ENCODE measurements at places on chromosomes 3 and 15.

DNA sequence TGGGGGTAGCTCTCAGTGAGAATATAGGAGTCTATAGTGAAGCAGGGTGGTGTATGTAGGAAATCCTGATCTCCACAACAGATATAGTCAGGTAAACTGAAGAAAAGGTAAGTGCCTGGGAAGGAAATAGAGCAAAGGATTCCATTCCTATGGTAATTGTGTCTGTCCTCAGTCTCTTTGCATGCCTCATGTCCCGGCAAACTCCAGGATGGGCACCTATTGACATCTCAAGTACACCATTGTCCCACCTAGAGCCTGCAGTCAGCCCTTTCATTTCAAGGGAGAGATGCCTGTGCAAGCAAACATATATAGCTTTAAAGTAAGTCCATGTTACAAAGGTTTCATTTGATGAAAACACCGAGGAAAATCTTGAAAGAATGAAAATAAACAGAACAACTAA lies 257.7 kb upstream of the AZI2 start:
- DNase-seq: no peak

GRCh38 chr3:36729204-36730056 lies 34.9 kb downstream of the DCLK3 start:
- no peak for DNase-seq

DNA sequence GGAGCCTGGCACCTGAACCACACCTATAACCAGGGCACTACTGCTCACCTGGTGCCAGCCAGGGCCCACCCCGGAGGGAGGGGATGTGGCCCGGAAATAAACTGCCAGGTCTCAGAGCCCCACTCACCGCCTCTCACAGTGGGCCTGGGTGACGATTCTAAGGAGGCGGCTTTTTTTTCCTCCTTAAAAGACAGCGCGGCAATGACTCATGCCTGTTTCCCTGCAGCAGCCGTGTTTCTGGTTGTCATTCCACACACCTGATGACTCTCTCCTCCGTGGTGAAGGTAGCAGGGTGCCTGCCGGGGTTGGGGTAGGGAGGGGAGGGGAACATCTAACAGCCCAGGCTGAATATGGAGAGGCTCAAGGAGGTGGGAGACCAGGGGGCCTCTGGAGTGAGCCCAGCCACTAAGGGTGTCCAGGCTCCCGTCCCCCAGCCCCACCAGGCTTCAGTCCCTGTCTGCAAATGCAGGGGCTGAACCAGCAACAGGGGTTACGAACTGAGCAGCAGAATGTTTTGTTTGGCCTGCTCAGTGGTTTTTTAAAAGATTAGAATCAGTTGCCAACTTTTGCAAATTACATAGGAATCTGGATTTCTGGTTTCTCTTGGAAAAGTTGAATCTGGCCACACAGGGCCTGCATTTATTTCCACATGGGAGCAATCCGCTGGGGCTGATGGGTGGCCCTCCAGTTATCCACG lies 127.3 kb upstream of the LINGO1 start:
- DNase-seq: no peak

- DNase-seq: no peak
Measured at GRCh38 chr3:190557296-190557695, 43.4 kb downstream of the IL1RAP start.

- peak; percentile 69 for DNase-seq
Measured at GRCh38 chr15:100308213-100308600, 33.6 kb downstream of the ADAMTS17 start.

DNA sequence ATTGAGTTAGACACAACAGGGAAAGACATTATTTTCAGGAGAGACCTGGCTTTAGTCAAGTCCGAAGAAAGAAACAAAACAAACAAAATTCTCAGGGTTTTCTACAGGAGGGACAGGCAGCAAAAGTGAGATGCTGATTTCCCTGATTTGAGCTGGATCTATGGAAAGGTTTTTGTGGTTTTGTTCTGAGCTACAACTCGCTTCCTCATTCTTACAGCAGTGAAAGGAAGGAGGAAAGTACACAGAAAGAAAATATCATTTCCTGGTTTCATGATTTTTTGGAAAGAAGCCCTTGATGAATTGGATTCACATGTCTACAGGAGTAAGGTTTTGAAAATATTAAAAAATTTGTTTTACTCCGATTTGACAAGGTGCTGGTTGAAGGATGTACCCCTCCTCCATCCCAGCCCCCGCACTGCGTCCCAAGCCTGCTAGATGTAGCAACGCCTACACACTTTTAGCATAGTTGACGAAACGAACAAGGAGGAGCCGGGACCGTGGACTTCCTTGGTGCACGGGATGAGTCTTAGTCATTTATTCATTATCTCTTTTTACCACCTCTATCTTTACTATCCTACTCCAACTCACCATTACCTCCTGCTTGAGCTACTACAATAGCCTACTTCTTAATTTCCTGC lies 10.8 kb downstream of the PRICKLE2 start:
- peak; percentile 58 for DNase-seq

GRCh38 chr15:61070111-61070901 lies 158.8 kb downstream of the RORA start:
- DNase-seq: no peak

DNA sequence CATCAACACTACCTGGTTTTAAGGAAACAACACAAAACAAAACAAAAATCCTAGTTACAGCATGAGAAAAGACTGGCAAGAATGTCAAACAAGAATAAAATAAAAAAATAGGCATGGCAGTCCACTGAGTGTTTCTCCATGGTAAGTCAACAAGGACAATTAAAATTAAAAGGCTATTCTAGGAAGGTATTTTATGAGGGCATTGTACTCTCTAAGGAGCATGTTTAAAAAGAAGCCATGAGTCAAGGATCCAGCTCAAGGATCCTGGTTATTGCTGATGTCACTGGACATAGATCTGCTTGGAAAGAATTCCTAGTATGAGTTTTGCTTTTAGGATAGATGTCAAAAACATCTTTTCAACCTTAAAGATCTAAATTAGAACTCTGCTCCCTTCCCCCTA lies 106.7 kb downstream of the MYO5A start:
- no peak for DNase-seq

DNA sequence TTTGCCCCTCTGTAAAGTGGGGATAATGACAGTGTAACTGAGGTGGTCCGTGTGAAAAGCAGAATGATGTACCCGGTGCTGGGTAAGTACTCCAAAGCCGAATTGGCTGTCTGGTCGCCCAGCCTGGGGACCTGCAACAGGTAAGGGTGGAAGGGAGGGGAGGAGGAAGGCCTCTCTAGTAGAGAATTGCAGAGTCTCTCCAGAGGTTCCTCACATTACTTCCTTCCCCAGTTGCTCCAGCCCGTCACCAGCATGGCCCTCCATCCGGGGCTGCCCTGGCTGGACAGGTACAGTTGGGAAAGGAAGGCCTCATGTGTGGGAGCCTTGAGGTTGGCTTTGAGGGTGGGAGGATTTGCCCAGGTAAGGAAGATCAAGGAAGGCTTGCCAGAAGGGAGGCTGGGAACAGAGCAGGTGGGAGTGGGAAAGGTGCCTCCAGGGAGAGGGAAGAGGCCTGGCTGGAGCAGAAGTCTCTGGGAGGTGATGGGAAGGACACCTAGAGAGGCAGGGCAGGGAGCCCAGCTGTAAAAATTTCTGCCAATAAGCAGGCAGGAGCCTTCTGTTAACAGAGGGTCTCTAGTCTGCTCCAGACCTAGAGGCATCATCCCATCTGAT lies 1.7 kb upstream of the PSTPIP1 start:
- DNase-seq: no peak

- peak; percentile 37 for DNase-seq
Measured at GRCh38 chr3:112395181-112395895, 62.4 kb downstream of the CD200 start.

GRCh38 chr3:90031121-90031520 lies 923.7 kb downstream of the EPHA3 start:
- DNase-seq: no peak

DNA sequence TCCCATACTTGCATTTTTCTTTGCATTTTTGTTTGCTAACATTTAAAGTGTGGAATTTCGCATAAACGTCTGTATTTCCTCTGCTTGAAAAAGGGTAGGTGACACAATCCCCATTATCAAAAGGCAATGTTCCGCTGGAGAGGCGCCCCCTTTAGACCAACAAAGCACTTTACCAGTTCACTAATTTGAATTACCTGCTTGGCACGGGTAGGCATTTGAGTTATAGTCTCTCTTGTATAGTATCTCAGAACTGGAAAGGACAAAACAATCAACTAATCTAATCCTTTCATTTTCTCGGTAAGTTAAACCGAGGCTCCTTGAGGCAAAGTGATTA lies 775 bp upstream of the CCDC39 start:
- no peak for DNase-seq
